NCI-H1092 treated with DMSO at 0.1 percent for 48 hours (cell line): ENCODE measurements at places on chromosomes 12 and 14.

- DNase-seq: no peak
Measured at GRCh38 chr12:124994437-124994975, 1.1 kb downstream of the BRI3BP start.

GRCh38 chr12:28629691-28630090, 439.4 kb downstream of the CCDC91 start:
- no peak for DNase-seq

DNA sequence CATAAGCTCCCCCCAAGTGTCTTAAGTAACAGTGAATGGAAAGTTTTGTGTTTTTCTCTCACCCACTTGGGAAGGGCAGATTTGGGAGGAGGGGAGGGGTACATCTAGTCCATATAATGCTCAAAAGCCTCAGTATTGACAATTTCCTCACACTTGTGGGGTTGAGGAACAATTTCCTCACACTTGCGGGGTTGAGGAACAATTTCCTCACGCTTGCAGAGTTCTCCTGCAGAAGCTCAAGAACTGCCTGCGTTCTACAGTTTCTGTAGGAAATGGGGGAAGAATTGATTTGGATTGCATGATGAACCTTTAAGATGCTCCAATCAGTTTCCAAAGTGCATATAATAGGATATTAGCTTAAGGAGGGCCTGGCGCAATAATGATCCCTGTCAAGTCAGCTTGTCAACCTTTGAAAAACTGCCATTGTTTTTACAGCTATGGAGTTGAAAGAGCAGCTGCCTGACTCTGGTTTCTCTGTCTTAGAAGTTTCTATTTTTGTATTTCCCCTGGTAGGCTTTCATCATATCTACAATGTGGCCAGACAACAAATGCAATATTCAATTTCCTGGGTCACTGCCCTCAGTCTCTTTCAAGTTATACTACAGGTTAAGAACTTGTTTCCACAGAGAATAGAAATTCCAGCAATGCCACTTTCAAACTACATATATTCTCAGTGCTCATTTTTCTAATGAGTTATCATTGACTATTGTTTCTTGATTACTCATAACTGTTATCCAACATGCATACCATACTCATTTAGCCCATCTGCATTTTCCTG, 66.5 kb downstream of the PLEKHG7 start:
- no peak for DNase-seq

DNA sequence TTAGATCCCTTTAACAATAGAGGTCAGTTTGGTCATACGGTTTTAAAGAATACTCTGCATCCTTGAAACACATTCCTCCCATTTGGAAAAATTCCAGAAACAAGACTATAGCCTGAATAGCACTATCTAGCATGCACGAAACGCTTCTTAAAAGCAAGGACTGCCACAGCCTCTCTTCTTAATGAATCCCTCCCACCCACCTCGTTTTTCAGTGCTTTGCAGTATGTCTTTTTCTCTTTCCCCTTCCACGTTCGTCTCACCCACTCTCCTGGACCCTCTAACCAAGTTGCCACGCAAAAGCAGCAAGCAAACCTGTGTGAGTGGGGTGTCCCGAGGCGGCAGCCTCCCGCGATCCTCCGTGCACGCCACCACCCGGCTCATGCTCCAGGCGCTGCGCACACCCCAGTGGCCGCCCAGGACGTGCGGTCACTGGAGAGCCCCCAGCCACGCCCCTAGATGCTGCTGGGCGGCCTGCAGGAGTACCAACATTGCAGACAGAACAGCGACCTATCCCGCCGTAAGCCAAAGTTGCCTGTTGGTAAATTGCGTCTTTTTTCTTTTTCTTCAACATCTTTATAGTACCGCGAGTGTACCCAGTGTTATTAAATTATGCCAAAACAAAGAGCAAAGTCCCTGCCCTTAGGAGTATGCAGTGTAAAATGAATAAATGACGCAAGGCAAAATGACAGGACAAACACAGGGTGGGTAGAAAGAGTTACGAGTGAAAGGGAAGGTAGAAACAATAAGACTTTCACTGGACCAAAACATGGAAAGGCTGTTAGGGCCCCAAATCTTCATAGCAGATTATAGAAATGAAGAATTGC, at the start of gene SLC38A4:
TSS of gene SLC38A4 (minus strand) at position 407 of the 824 bp plus-strand sequence. CDS start 32,926 bp downstream, outside the sequence.
- DNase-seq: no peak

GRCh38 chr12:88413646-88414045, 166.6 kb downstream of the KITLG start:
- no peak for DNase-seq

- DNase-seq: no peak
Measured at GRCh38 chr14:24150993-24151392, 3.7 kb downstream of the RNF31 start.

DNA sequence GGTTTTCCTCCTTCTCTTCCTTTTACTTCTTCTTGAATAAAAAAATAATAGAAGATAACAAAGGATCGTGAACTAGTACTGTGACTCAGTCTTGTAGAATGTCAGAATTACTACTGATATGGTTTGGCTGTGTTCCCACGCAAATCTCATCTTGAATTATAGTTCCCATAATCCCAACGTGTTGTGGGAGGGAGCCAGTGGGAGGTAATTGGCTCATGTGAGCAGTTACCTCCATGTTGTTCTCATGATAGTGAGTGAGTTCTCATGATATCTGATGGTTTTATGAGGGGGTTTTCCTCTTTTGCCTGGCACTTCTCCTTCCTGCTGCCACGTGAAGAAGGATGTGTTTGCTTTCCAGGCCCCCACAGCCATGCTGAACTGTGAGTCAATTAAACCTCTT, 549.6 kb downstream of the DIO2 start:
- no peak for DNase-seq
